ENCODE measurements at places on chromosomes 6 and 20.

DNA sequence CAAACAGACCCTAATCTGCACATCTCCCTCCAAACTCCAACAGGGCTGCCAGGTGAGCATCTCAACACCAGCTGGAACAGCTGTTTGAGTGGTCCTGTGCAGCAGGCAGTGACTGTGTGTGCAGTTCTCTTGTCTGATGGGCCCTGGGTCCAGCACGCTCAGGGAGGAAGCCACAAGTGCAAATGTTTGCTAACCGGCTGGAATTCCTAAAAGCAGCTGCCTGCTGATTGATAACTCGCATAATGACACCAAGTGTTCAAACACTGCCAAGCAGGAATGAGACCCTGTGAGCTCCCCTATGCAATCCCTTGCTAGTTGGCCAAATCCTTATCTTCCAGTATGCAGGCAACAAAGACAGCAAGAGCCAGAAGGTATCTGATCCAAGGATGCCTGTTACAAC, 650.6 kb downstream of the CBLN4 start:
- no peak for DNase-seq

GRCh38 chr20:62370115-62370806, 3.1 kb upstream of the LAMA5 start:
- no peak for DNase-seq

DNA sequence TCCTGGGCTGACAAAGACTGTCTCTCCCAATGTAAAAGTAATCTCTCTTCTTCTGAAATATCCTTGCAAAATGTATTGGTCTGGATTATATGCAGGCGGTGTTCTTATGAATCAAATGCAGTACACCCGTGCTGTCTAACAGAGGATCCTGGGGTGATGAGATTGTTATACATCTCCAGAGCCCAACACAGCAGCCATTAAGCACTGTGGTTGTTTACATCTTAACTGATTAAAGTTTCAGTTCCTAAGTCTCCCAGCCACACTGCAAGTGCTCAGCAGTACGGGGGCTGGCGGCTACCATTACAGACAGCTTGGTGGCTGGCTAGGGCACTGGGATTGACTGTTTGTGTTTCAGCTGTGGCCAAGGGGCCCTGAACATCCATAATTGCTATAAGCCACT, 7.0 kb downstream of the UNC93A start:
- no peak for DNase-seq

DNA sequence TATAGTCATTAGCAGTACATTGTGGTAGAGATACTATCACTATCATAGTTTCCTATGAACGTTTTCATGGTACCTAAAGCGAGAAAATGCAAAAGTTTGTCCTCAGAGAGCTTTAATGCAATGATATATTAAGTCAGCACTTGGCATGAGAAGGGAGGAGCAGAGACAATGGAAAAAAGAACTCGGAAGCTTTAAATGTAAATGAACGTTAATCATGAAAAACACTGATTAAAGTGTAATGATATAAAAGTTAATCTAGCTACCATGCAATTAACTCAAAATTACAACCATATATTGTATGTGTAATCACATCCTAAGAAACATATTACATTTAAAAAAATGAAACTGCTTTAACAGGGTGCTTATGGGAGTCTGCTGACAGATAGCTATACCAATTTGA, 282.7 kb downstream of the HDGFL1 start:
- no peak for DNase-seq

DNA sequence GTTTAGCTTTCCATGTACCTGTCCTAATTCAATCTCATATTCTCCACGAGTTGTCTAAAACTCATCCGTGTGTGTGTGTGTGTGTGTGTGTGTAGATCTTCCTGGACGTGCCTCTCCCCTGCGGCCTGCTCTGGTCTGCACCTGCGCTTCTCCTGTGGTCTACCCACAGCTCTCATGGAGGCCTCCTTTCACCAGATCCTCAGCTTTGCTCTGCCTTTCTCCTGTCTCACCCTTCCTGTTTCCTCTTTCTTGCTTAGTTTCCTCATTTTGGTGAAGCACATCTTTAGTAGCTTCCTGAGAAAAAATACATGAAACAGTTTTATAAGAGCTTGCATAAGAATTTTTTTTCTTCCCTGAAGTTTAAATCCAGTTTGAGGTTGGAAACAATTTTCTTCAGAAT, 18.1 kb downstream of the SLX4IP start:
- DNase-seq, result no peak

GRCh38 chr20:61919239-61919638, 146.4 kb downstream of the TAF4 start:
- DNase-seq, result no peak

- no peak for DNase-seq
Measured at GRCh38 chr6:68738039-68738438, 103.0 kb downstream of the ADGRB3 start.

DNA sequence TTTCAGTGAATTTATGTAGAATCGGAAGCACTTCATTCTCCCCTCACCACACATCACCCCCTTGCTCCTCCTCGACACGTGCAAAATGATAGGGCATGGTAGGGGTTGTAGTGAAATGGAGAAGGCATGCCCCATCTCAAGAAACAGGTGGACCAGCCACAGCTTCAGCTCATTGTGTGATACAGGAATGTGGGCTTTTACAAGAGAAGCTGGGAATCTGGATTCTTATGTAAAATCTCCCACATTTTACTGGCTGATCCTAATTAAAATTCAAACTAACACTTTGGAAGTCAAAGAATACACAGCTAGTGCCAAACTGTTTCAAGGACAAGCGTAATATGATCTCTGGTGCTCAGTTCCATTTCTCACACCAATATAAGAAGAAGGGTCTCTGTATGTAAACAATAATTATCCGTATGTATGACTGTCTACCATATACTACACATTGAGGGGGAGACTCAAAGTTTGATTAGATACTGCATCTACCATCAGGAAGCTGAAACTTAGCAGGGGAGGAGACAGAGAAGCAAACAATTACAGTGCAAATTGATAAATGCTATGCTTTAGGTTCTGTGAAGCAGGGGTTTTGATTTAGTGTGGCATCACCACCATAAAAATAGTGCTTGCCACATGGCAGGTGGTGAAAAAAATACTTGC, 24.3 kb upstream of the KIAA0408 start:
- DNase-seq, result no peak

GRCh38 chr20:63062188-63063140, 55.7 kb upstream of the BHLHE23 start:
- no peak for DNase-seq

DNA sequence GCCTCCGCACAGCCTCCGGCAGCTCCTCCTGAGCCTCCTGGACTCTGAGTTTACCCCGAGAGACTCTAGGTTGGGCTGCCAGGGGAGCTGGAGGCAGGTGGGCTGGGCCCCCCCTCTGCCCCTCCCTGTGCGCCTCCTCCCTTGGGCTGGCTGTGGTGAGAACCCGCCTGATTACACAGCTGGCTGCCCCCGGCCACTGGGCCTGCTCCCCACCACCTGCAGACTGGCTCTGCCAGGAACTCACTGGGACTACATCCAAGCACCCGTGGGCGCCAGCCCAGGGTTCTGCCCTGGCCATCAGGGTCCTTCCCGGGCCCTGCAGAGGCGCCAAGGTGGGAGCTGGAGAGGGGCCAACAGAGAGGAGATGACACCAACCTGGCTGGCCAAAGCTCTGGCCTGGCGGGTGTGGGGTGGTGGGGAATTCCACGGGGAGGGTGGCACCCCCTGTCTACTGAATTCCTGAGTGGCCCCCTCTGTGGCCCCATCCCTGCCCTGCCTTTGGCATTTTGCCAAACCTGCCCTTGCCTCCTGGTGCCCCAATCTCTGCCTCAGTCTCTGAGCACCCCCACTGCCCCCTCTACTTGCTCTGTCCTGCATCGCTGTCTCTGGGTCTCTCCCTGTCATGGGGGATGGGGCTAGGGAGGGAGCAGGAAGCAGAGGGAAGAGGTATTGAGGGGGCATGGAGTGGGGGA, 21.9 kb upstream of the CDH22 start:
- DNase-seq, result no peak

DNA sequence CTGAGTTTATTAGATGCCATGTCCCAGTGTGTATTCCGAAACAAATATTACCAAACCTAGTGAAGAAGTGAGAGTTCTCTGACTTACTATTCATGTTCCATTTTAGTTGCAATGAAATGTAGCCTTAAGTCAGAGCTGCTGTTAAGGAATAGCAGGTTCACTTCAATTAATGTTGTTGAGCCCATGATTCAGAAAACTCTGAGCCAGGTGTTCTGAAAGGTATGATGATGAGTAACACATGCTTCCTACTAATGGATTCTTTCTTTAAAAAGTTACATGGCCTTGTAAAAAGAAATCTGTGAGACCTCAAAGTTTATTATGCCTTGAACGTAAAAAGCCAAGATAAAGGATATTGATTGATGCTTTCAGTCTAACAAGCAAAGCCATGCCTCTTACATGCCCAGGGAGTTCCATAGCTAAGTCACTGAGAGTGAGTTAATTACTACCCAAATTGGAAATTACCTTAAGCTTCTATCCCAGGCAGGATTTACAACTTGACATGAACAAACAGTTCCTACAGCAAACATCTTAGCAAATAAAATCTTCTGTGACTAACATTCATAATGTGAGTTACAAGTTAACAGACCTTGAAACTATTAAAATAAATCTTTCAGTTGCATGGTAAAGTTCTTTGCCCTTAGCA, 122.9 kb downstream of the AKAP7 start:
- DNase-seq, result no peak

DNA sequence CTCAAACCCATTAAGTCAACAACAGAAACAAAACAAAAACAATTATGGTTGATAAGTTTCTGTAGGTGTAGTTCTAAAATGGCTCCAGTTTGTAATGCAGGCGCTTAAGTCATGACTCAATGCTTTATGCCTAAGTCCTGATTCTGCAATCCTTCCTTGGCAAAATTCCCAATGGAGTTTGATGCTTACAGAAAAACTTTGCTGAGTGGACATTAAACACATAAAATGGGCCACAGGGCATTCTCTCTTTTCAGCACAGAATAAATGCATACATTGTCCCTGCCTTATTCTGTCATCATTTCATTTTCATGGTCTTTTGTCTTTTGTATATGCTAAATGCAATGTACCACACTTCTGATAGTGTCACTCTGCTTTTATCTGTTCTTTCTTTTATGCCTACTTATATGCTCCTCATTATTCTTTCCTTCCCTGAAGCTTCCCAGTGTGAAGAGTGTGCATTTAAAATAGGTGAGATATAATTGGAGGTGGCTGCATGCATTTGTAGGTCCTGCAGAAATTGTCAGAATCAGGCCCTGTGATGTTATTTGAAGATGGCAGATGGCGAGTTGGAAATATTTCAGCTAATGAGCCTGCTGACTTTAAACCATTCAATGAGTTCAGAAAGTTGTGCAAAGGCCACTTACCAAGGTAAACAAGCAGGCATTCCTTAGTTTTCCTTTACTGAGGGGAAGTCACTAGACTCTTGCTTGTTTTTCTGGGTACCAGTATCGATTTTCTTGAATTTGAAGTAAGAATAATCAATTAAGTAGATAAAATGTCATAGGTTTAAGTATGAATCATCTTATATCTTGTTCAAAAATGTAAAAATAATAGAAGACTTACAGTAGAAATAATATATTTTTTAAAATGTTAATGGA, 313.1 kb downstream of the TRDN start:
- no peak for DNase-seq

DNA sequence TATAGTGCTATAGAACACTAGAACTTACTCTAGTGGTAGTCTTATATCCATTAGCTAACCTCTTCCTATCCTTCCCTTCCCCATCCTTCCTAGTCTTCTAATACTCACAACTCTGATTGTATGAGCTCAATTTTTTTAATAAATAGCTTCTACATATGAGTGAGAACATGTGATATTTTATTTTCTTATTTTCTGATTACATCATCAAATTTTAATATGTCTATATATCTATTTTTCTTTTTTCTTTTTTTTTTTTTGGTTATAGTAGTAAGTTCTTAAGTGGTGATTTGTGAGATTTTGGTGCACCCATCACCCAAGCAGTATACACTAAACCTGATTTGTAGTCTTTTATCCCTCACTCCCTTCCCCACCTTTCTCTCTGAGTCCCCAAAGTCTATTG, 112.5 kb downstream of the JAG1 start:
- no peak for DNase-seq
